Hematopoietic multipotent progenitor cell treated with erythropoietin and hydrocortisone succinate and interleukin-3 and kit ligand, for 17 days (in vitro differentiated cells): ENCODE measurements at places on chromosomes 11 and 22.
A peak's percentile ranks its signal among the peaks of the same experiment; 100 is the strongest.

GRCh38 chr11:113984781-113985180, 9.9 kb downstream of the HTR3A start:
- no peak for DNase-seq

GRCh38 chr22:25709758-25710157, 32.2 kb upstream of the MYO18B start:
- no peak for DNase-seq

DNA sequence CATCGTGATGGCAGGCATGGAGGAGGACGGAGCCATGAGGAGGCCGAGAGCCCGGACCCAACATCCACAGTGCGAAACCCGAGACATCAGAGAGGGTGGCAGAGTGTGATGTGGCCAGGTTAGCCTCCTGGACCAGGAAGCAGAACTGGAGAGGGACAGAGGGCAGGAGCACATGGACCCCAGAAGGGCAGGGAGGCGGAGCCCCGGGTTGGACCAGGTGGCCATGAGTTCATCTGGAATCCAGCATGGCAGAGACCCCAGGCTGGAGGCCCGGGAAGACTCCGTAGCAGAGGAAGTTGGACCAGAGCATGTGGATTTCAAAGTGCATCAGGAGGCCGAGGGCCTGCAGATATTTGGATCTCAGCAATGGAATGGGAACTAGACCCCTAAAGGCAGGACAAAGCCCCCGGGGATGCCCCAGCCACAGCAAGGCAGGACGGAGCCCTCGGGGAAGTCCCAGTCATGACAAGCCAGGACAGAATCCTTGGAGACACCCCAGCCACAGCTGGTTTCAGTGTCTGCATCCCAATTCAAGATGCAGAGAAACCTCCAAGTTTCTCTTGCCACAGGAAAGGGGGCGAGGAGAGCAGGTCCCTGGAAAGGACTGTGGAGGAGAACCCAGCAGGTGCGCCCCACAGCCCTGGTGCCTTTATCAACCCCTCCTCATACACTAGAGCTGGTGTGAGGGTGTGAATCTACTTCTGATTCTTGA, 1393.4 kb downstream of the BRD1 start:
- no peak for DNase-seq

DNA sequence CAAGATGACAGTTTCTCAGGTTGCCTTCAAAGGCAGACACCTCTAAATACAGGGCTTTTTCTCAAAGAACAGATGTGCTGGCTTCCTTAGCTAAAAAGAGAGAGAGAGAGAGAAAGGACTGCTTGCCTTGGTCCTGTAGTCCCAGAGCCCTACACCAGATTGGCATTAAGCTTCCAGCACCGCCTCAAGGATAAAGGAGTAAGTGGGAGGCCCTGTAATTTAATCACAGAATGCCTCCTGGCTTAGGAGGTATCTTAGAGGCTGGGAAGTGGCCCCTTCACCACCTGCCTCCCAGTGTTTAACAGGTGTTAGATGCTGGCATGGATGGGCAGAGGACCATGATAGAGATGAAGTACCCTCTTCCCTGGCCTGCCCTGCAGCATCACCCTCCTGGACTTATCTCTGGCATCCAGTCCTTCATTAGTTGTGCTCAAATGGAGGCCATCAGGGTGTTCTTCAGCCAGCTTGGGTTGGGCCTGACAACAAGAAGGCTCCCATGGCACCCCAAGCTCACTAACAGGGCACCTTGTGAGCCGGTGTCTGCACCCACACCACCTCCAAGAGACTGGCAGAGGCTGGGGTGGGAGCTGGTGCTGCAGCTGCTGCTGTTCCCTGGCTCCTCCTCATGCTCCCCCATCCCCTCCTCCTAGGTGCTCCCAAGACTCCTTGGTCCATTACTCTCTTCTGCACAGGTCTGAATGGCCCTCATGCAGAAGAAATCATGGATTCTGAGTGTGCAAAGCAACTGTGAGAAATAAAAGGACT, 32.5 kb downstream of the ABCC8 start:
- no peak for DNase-seq

DNA sequence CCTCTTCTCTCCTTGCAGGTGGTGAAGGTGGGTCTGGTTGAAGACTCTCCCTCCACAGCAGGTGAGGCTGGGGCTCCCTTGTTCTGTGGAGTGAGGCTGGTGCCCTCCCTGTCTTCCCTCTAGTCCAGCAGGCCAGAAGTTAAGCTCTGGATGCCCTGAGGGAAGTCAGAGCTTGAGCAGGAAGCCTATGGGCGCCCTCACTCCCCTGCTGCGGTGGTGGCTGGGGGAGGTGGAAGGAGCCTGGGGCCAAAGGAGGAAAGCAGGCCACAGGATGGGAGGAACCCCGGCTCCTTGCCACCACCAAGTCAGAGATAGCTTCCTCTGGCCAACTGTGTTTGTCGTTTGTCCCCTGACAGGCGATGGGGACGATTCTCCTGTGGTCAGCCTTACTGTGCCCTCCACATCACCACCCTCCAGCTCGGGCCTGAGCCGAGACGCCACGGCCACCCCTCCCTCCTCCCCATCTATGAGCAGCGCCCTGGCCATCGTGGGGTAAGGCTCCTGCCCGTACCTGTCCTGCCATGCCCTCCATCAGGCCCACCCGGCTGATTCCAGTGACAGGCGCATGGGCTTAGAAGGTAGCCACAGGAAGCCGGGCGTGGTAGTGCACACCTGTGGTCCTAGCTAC, 29.5 kb upstream of the RAB1B start:
- no peak for DNase-seq

DNA sequence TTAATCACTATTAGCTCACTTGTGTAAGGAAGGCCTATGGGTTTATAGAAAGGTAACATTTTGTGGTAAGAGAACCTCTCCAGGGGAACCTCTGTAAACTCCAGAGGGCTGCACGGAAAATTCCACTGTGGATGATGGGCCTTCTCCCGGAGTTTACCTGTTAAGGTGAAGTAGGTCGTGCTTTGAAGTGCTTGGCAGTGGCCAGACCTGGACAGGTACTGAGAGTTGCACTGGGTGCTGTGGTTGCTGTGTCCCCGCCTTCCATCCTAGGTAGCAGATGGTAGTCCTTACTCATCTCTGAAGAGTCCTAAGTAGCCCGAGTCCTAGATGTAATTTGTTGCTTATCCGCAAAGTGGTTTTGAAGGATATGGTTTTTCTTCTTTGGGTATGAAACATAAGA, 133.4 kb downstream of the TEAD1 start:
- DNase-seq = no peak

- DNase-seq = peak; percentile 53
Measured at GRCh38 chr11:68338051-68338780, 25.8 kb downstream of the LRP5 start.

GRCh38 chr11:75420224-75421034, 12.6 kb downstream of the KLHL35 start:
- DNase-seq = no peak

- peak; percentile 82 for DNase-seq
Measured at GRCh38 chr11:66868726-66869566, 12.1 kb downstream of the LRFN4 start.

GRCh38 chr11:86769219-86769618, 31.1 kb upstream of the PRSS23 start:
- no peak for DNase-seq

DNA sequence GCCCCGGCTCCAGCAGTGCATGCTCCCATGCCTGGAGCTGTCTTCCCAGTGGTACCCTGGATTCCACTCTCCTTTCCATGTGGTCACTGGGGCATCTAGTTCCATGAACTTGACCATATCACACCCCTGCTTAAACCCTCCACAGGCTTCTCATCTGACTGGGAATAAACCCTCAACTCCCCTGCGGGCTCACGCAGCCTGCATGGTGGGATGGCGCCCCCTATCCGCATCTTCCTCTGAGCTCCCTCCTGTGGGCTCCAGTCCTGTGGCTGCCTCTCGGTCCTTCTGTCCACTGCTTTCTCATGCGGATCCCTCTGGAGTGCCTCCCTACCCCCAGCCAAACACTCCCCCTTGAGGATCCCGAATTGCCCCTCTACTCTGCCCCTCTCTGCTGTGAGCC, 41.4 kb upstream of the TTLL12 start:
- peak; percentile 25 for DNase-seq

- DNase-seq = no peak
Measured at GRCh38 chr11:107478922-107479321, 21.3 kb upstream of the CWF19L2 start.

DNA sequence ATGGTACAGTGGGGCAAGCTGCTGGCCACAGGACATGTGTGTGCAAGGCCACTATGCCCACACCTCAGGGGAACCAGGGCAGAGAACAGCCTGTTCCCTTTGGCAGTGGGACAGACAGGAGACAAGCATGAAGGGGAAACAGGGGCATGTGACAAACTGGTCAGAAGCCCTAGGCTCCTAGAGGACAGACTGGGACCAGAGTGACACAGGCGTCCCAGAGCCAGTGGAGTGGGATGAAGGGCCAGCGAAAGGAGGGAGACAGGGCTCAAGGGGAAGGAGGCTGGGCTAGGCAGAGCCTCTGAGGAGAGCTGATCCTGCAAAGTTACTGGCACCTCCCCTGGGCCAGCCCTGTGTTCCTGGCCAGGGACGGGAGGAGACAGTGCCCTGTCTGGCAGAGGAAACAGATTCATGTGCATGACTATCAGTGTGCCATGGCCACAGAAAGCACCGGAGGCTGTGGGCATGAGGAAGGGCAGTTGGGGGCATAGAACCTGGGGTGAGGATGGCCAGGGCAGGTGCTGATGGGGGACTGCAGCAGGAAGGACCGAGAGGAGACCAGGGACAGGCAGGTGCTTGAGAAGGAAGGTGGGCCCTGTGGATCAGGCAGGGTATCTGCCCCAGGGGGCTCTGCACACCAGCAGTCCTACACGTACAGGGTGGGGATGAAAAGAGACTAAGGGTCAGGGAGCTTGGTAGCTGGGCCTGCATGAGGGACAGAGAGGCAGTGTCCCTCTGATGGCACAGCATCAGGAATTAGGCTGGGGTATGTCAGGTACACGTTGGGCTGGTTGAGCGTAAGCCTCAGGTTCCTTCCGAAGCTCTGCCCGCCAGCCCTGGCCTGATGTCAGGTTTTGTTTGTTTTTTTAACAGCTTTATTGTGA, 9.8 kb downstream of the DERL3 start:
- no peak for DNase-seq

- no peak for DNase-seq
Measured at GRCh38 chr11:114273890-114274635, 22.1 kb upstream of the NNMT start.

DNA sequence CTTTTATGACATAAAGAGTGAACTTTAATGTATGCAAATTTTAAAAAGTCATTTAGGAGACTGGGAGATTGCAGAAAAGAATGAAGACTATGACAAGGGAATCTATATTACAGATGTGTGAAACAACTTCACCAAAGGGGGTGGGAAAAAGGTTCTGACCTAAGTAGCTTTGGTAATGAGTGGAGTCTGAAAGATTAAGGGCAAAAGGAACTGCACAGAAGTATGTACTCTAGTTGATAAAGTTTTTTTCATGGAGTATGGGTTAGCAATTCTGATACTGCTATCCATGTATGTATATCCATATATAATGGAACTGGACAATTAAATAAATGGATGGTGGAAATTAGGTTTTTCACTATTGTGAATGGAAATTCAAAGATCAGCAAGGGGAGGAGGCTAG, 9.2 kb downstream of the CKAP5 start:
- DNase-seq = no peak

DNA sequence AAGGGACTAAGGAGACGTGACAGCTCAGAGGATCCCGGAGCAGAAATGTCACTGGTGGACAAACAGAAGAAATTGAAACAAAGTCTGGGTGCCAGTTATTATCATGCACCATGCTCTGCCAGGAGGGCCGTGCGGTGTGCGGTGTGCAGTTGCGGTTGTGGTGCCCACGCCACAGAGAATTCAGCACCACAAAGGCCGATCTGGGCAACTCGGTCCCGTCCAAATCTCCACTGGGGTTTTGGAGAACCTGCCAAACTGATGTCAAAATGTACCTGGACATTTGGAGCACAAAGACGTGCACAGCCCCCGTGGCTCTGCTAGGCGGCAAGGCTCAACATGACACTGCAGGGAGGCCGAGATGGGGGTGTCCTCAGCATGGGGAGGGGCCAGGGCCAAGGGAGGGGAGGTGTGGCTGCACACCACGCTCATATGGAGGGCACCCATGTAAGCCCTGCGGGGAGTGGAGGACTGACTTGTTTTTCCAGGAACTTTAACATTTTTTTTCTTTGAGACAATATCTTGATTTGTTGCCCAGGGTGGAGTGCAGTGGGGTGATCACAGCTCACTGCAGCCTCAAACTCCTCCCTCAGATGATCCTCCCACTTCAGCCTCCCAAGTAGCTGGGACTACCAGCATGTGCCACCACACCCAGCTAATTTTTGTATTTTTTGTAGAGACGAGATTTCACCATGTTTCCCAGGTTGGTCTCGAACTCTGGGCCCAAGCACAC, 39.4 kb downstream of the GNB1L start:
- no peak for DNase-seq

DNA sequence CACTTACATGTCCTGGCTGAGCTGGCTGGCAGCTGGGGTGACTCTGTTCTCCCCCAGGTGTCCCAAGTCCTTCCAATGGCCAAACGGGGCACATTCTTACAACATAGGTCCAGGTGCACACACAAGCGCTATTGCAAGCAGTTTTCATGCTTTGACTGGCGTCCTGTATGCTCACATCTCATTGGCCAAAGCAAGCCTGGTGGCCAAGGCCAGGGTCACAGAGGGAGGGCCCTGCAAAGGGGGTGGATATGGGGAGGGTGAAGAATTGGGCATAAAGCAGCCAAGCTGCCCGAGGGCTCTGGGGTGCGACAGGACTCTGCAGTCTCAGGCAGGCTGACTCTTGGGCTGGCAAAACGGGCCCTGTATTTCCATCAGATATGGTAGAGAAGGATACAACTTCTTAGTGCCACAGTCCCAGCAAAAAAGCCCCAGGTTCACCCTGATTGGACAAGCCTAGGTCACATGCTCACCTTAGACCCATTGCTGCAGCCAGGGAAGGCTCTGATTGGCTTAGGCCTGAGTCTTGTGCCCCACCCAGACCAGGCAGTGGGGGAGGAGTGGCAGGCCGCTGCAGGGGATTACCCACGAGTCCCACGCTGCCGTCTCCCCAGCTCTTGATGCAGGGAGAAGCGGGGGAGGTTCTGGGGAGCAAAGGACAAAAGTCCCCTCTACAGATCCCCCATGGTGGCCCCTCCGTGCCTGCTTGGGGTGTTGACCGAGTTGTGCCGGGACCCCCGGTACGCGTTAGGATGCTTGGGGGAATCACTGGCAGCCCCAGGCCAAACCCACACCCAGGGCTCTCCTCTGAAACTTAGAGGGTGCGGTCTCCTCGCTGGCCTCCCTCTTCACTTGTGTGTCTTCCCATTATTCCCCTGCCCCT, 110.8 kb downstream of the ARHGAP8 start:
- DNase-seq = no peak

GRCh38 chr11:108959874-108960273, 295.0 kb downstream of the DDX10 start:
- no peak for DNase-seq

GRCh38 chr11:113255096-113255495, 59.3 kb upstream of the TTC12 start:
- DNase-seq = no peak

- no peak for DNase-seq
Measured at GRCh38 chr11:126387857-126388256, 32.4 kb downstream of the ST3GAL4 start.

GRCh38 chr11:35933320-35933871, 10.5 kb upstream of the LDLRAD3 start:
- no peak for DNase-seq

- DNase-seq = no peak
Measured at GRCh38 chr11:122813894-122814270, 24.4 kb upstream of the CRTAM start.

- DNase-seq = peak; percentile 73
Measured at GRCh38 chr11:117144477-117145392, 648 bp downstream of the PAFAH1B2 start.

- no peak for DNase-seq
Measured at GRCh38 chr11:124225471-124225870, 15.4 kb upstream of the OR8G1 start.
